ENCODE measurements at places on chromosomes 6 and 20. TPM values are rescaled to one million over a fixed set of nuclear protein-coding genes. Genes with fewer than 3 reads are reported as not detected.

- no peak for DNase-seq
Measured at GRCh38 chr6:108627692-108628550, 67.2 kb downstream of the FOXO3 start.

- DNase-seq: no peak
Measured at GRCh38 chr20:59144831-59145196, 18.8 kb upstream of the ZNF831 start.

DNA sequence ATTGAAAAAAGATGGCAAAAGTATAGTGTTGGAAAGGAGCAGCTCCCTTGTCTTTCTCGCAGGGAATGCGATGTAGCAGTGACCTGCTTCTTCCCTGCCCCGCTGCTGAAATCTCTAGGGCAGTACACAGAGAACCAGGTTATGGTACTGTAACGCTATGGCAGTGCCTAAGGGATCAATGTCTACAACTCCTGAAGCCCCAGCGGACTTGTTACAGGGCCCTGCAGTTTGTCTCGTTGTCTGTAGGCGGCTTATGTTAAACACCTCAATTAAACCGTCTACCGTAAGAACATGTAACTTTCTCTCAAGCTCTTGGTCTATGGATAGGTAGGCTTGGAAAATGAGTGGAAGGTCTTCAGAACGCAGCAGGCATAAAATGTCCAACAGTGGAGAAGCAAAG lies 44.8 kb upstream of the SLC17A4 start:
- no peak for DNase-seq

The BHLHE23 gene
- total RNA-seq: not detected
